ENCODE measurements at places on chromosomes 7 and 10.

DNA sequence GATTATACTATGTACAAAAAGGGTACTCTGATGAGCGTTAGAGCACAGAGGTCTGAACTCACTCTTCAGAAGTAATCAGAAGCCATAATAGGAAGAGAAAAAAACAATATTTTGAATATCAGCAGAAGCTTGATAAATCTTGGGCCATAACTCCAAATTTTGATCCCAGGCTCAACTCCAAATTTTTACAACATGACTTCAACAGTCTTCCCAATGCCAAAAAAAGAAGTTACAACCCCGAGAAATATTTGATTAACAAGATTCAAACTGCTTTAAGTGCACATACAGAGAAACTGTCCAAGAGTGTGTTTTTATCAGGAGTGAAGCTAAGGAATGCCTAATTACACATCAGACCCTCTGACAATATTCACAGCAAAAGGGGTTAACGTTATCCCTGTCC, 7.5 kb downstream of the MPP7 start:
- DNase-seq, result no peak

DNA sequence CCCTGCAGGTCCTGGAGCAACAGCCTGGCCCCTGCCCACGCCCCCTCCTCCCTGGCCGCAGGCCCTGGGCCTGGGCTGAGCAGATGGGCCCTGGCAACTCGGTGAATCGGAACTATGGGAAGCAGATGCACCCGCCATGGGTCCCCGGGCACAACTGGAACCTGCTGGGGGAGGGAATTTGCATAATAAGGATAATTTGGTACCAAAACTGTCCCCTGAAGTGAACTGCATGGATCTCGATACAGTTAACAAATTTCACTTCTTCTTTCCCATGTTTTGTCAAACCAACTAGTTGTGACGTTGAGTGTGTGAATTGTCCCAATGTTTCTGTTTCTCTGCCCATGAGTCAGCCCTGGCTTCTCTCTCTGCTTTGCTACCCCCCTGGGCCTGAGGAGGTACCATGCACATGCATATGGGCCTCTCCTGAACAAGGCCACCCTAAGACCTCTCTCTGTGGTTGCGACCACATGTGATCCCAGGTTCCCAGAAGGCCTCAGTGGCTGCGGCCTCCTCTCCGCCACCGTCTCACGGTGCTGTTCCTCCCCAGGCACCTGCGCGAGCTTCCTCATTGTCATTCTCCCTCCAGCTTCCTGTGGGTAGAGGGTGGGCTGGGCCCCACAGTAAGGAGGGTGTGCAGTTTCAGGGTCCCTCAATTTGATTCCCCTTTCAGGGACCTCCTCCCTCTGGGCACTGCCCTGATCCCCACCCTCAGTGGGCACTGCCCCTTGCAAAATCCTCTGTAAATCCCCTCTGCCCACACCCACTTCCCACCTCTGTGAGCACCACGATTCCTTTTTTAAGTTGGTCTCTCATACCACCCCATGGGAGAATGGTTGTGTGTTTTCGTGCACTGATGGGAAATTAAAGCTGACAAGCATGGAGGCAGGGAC, 40.0 kb downstream of the FIGNL1 start:
- DNase-seq, result no peak

DNA sequence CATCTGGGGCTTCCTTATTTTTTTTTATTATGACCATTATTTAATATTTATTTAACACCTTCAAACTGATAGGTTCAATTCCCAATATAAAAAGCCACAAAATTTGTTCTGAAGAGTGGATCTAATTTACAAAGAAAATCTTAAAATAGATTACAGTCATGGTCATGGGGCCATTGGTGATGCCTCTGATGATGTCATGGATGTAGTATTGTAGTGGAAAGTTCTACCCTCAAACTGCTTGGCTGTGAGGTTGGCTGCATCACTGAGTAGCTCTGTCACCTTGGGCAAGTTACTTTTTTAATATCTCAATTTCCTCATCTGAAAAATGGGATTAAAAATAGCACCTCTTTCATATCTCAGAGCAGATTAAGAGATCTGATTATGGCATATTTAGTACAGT, 128.5 kb downstream of the DKK1 start:
- DNase-seq, result peak; percentile 74

GRCh38 chr10:32961343-32961894, 3.4 kb upstream of the ITGB1 start:
- DNase-seq, result no peak

DNA sequence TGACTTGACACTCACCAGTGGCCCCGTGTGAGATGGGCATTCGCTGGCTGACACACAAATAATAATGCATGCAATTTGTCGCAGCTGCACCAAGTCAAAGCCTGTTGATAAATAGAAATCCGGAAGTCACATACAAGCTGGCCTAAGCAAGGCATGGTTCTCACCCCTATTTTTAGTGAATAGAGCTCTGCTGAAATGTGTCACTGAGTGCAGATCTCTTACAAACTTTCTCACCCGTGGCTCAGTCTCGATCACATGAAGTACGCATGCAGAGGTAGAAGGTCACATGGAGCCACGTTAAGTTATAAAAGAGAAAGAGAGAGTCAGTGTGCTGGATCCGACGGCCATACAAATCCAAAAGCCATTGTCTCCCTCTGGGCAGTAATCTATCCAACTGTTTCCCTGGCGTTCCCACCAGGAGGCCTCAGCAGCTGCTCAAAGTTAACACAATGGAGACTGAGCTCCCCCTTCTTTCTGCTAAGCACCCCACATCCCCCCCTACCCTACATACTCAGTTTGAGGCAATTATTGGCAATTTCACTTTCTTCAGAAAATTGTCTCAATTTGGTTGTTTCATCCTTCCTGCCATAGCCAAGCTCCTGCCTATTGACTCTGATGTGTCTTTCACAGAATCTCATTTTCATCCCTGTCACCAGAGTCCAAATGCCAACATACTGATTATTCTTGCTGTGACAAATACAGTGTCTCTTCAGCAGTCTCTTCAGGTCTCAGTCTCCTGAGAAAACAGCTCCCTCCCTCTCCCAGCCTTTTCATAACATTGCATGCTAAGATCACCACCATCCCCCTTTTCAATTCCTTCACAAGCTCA, 473.3 kb upstream of the NRP1 start:
- no peak for DNase-seq

- DNase-seq, result no peak
Measured at GRCh38 chr7:47529405-47529804, 52.5 kb downstream of the TNS3 start.

- DNase-seq, result no peak
Measured at GRCh38 chr10:35335133-35336083, 901 bp upstream of the CCNY start.

GRCh38 chr7:49324707-49325106, 400.4 kb downstream of the CDC14C start:
- DNase-seq, result no peak

GRCh38 chr7:138845711-138846110, 47.7 kb upstream of the ATP6V0A4 start:
- DNase-seq, result no peak

- DNase-seq, result no peak
Measured at GRCh38 chr10:30755441-30755953, 125.9 kb upstream of the LYZL2 start.

- no peak for DNase-seq
Measured at GRCh38 chr10:33355274-33355673, 20.8 kb upstream of the NRP1 start.

DNA sequence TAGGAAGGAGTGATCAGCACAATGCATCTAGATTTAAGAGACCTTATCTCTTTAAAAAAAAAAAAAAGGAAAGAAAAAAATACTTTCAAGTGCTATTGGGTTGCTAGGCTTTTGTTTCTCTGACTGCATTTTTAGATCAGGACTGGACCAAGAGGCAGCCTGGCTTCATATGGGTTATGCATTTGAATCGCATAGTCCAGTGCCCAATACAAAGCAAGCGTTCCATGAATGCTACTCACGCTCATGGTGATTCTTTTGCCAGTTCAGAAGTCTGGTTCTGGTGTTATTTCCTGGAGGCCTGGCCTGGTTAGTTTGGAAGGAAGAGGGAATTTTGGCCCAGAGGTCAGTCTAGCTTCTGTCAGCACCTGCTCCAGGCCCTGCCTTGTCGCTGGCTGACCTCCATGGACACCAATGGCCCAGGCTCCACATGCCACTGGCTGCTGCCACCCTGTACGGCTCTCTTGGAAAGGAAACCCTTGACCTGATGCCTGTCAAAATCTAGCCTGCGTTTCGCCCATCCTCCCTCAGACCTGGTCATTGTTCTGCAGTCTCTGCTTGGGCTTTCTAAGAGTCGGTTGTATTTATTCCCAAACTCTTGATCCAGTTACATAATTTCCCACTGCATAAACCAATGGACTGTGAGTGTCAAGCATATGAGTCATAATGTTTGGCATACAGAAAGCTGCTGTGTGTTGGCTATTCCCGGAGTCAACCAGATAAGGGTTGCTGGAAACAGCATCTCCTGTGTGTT, 74.3 kb upstream of the MKX start:
- DNase-seq, result peak; percentile 76

DNA sequence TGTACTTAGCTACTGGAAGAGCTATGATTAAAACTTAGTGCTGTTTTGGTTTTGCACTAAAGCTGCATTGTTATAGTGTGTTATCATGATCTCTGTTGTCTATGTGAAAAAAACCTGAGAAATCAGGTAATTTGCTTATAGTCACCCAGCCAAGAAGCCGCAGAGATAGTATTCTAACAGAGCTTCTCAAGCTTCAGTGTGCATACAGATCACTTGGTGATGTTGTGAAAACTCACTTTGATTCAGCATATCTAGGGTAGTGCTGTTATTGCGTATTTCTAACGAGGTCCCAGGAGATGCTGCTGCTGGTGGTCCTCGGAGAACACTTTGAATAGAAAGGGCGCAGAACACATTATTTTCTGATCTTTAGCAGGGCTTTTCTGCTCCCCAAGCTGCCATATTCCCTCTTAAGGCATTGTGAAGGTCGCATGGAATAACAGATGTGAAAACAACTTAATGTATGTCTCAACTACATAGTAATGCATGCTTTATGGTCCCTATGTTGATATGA, 68.4 kb upstream of the PDCD4 start:
- DNase-seq, result no peak

GRCh38 chr10:78470267-78471103, 436.8 kb downstream of the RPS24 start:
- DNase-seq, result no peak

DNA sequence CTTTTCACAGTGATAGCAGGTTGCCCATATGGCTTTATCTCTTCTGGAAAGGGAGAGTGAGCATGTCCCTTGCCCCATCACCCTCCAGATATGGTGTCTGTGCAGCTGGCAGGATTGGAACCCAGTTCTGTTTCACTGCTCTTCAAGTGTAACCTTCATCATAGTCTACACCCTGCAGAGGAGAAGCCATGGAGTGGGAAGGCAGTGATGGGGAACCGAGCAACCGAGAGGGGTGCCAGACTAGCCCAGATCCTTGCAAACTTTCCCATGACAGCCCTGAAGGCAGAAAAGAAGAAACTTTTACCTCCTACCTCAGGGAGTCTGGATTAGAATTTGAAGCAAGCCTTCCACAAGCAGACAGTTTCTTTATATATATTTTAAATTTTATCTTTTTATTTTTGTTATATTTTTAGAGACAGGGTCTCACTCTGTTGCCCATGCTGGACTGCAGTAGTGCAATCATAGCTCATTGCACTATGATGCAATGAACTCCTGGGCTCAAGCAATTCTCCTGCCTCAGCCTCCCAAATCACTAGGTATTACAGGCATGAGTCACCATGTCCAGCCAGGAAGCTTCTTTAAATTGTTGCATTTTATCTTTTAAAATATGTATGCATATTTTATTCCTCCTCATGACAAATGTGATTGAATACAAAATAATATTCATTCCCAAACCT, 133.3 kb downstream of the KCNMA1 start:
- DNase-seq, result peak; percentile 29

GRCh38 chr7:25804154-25804553, 347.8 kb upstream of the NFE2L3 start:
- DNase-seq, result no peak

DNA sequence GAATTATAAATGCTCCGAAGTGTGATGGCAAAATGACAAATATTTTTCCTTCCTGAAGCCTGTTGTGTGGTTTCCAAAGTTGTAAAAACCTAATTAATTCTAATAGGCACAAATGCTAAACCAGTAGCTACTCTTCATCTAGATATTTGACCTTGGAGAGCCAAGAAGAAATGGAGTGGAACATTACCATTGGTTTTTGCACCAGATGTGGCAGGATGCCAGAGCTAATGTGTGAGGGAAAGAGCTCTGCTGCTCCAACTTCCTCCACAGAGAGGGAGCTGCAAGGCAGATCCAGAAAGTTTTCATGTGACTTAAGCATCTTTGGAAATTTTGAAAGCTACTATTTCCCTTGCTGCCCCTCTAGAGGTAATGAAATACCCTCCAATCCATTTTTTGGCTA, 65.1 kb upstream of the HPS1 start:
- no peak for DNase-seq

GRCh38 chr10:49827297-49827696, 65.2 kb upstream of the OGDHL start:
- DNase-seq, result no peak

- no peak for DNase-seq
Measured at GRCh38 chr7:113128031-113128430, 9.7 kb upstream of the SMIM30 start.

- DNase-seq, result no peak
Measured at GRCh38 chr10:132107186-132107948, 41.6 kb downstream of the JAKMIP3 start.

- DNase-seq, result no peak
Measured at GRCh38 chr10:87105446-87106124, 10.6 kb downstream of the SHLD2 start.

DNA sequence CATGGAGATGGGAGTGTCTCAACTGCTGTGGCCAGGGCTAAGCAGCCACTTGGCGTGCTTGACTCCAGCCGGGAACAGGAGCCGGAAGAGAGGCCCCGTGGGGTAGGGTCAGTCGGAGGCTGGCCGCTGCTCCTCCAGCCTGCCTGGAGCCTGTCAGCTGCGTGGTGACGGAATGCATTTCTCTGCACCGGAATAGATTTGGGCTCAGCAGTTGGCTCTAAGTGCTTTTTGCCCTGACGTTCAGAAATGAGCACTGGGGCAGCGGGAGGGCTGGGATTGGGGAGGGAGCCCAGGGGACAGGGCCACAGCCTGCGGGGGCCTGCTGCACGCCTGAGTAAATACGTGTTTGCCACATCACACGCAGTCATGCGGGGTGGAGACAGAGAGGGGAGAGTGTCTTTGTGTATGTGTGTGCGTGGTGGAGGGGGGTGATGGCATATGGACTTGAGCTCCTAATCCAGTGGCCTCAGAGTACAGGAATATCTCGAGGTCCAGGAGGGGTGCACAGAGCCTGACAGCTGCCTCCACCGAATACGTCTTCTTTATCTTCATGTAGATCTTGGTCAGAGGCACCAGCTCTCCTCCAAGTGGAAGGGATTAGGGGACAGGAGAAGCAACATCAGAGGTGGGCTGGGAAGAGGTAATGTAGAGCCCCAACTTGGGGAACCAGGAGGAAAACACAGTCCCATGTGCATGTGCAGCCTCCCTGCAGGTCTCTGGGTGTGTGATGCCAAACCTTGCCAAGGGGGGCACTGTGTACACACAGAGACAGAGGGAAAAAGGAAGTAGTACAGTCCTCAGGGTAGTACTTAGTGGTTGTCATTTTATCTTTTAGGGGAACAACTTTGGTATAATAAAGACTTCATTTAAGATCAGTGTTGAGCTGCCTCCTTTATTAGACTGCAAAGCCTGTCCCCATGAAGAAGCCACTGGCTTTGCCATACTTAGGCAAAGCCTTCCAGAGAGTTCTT, 151.4 kb downstream of the CDH23 start:
- DNase-seq, result no peak

Data from HFFc6 (cell line).